ENCODE measurements at places on chromosomes 12 and 14. TPM values are rescaled to one million over a fixed set of nuclear protein-coding genes. Genes with fewer than 3 reads are reported as not detected.

The SERPINA1 gene
- total RNA-seq = 17.8 TPM

The NACA gene
- total RNA-seq = 575 TPM

The CLEC9A gene
- total RNA-seq = 0.26 TPM

The ANKS1B gene
- total RNA-seq = 30.0 TPM

The PLA2G1B gene
- total RNA-seq = 0.91 TPM

The KCNA1 gene
- total RNA-seq = 0.39 TPM

The ACSM4 gene
- not detected for total RNA-seq

The ADCY6 gene
- 89.7 TPM for total RNA-seq

DNA sequence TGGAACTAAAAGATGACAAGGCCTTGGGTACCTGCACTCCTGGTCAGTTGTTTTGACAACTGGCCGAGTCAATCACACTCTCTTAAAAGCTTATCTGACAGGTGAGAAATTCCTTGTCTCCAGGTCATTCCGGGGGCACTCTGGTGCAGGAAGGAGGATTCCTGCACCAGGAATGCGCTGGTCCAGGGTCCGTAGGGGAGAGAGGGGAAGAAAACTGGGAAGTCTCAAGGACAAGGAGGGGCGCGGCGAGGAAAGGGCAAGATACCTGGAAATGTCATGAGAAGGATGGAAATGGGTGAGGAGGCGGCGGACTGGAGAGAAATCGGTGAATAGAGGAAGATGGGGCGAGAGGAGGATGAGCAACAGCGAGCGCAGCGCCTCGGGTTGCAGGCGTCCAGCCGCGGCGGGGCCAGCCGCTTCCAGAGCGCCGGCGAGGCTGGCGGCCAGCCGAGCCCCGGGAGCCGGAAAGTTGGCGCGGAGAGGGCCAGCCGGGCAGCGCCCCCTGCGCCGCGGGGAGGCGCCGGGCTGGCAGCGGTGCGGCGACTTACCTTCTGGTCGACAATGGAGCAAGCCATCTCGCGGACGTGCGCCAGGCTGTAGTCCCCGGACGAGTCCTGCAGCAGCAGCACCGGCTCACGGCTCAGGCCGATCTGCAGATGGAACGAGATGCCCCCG lies 809 bp downstream of the PRKD1 start:
- H3K4me3 ChIP-seq = peak overlapping the region; percentile 99
- no peaks in the 10 kb centered on the region for H3K27me3 ChIP-seq
- DNase-seq = peak; percentile 87

DNA sequence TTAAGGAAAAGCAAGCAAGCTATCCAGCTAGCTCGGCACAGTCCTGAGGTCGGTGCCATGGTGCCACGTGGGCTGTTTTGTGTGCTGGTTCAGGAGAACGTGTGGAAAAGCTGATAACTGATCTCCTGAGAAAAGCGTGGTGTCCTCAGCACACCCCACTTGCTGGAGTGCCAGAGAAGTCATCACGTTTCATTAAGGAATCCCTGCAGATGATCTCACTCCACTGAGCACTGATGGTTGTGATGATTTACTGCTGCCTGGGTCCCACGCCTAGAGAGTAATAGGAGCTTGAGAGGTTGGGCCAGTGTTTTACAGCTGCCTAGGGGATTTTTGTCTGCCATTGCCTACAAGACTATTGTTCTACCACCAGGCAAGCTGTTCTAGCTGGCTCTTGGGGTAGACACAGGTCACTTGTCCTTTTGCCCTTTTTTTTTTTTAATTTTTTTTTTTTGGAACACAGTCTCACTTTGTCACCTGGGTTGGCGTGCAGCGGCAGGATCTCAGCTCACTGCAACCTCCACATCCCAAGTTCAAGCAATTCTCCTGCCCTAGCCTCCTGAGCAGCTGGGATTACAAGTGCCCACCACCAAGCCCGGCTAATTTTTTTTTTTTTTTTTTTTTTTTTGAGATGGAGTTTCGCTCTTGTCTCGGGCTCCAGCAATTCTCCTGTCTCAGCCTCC lies 42.3 kb upstream of the EVL start:
- no peaks in the 10 kb centered on the region for H3K4me1 ChIP-seq
- DNase-seq = no peak
- H3K4me3 ChIP-seq = no peak overlapping the region
- no peak overlapping the region for H3K27ac ChIP-seq
- no peaks in the 10 kb centered on the region for H3K27me3 ChIP-seq

DNA sequence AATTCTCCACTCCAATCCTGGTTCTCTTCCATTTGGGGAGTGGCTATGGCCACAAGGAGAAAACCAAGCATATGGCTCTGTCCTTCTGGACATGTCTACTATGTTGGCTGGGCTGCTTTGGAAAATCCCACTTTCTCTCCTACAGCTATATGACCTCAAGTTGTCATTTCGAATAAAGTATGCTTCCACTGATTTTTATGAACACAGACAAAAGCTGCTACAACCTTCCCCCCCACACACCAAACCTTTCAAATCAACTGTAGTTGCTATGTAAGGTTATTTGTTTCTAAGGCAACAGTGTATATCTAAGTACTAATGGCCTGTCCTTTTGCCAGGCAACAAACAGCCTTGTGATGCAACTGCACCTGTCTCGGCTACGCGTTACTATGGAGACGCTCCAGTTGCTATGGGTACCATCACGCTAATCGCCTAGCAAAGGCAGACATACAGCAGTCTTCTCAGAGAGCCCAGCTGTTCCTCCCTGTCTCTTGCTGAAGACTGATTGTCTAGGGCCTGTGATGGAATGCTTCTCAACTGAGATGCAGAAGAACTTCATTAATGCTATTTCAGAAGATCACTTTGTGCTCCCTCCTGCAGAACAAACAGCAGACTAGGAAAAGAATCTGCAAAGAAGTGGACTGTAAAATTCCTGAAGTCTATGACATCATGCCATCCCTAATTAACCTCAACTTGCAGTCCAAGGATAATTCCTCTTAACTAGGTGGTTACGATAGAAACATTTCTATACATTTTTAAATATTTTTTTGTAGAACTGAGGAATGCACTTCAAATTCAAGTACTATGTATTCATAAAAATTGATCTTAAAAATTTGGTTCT lies 67.6 kb downstream of the FOXN3 start:
- no peak overlapping the region for H3K4me3 ChIP-seq
- no peaks in the 10 kb centered on the region for H3K36me3 ChIP-seq
- DNase-seq = no peak
- H3K4me1 ChIP-seq = peaks cover 5% of the 10 kb centered on the region
- no peak overlapping the region for H3K27ac ChIP-seq
- H3K27me3 ChIP-seq = no peaks in the 10 kb centered on the region

- no peak for DNase-seq
- no peaks in the 10 kb centered on the region for H3K27me3 ChIP-seq
- H3K4me3 ChIP-seq = no peak overlapping the region
- H3K27ac ChIP-seq = no peak overlapping the region
- no peaks in the 10 kb centered on the region for H3K36me3 ChIP-seq
Measured at GRCh38 chr14:100784523-100785337, 41.2 kb upstream of the MEG3 start.

DNA sequence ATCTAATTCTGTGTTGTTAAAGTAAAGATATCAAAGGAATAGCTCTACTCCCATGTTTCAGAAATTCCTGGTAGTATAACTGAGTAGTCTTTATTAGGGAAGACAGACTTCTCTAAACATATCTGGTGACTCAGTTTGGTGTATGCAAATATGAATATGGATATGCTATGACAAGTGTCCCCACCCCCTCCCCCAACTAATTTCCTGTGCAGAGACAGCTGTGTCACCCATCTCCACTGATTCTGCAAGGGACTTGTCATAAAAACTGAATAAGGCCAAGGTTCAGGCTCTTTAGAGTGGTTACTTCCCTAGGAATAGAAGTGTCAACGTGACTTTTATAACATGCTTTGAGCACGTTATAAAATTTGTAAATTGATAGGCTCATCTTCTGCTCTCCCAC lies 429.1 kb downstream of the DAD1 start:
- no peaks in the 10 kb centered on the region for H3K27me3 ChIP-seq
- H3K4me1 ChIP-seq = no peaks in the 10 kb centered on the region
- H3K36me3 ChIP-seq = no peaks in the 10 kb centered on the region
- H3K27ac ChIP-seq = no peak overlapping the region
- no peak overlapping the region for H3K4me3 ChIP-seq

DNA sequence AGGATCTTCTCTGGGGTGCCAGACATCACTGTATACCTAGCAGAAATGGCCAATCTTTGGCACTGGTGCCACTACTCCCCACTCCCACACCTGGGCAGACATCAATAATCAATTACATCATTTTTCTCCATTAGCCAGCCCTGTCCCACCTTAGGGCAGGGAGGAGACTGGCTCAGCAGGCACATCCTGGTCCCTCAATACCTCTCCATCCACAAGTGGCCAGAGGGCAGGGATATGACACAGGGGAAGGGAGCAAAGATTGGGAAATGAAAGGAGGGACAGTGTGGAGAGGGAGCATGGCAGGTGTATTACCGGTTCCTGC lies 10.2 kb downstream of the RAPGEF3 start:
- H3K36me3 ChIP-seq = no peaks in the 10 kb centered on the region
- H3K27me3 ChIP-seq = no peaks in the 10 kb centered on the region
- DNase-seq = no peak
- no peak overlapping the region for H3K27ac ChIP-seq
- no peaks in the 10 kb centered on the region for H3K4me1 ChIP-seq

GRCh38 chr12:79549531-79550271 lies 141.1 kb downstream of the PAWR start:
- no peak overlapping the region for H3K4me3 ChIP-seq
- H3K4me1 ChIP-seq = peaks cover 9% of the 10 kb centered on the region
- no peaks in the 10 kb centered on the region for H3K27me3 ChIP-seq
- DNase-seq = no peak
- peak overlapping the region; percentile 72 for H3K27ac ChIP-seq

GRCh38 chr12:2267703-2268470 lies 215.1 kb downstream of the CACNA1C start:
- H3K4me1 ChIP-seq = peaks cover 10% of the 10 kb centered on the region
- peak overlapping the region; percentile 98 for H3K27ac ChIP-seq
- H3K4me3 ChIP-seq = no peak overlapping the region
- DNase-seq = peak; percentile 79

- H3K4me3 ChIP-seq = no peak overlapping the region
- no peak for DNase-seq
- no peaks in the 10 kb centered on the region for H3K27me3 ChIP-seq
Measured at GRCh38 chr12:48175613-48176416, 7.6 kb upstream of the CCDC184 start.

DNA sequence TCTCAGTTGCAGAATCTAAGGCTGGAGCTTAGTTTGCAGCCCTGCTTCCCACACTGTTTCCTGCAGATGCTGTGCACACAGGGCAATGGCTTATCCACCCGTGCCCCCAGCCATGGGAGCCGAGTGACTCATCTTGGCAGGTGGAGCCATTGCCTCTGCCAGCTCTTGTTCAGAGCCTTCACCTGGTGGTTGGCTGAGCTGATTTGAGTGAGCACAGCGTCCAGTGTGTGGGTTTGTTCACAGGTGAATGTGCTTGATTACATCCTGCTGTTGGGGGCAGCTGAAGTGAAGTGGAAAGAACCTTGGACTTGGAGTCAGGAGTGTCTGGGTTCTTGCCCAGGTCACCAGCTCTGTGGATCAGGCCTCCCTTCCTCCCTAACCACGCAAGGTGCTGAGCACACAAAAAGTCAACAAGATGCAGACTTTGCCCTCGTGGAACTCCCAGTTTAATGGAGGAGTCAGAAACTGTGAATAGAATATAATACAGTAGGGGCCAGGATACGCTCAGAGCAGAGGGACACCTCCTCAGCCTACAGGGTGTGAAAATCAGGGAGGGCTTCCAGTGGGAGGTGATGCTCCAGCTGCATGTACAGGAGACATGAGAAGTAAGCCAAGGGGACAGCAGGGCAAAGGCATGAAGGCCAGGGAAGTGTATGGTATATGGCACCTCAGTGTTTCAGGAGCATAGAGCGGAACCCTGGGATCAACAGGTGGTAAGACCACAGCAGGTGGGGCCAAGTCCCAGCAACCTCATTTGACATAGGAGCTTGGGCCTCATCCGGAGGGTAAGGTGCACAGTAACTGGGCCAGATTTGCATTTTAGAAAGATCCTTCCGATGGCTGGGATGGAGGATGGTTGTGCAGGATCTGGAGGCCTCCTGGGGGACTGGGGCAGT lies 22.8 kb downstream of the JDP2 start:
- H3K36me3 ChIP-seq = no peaks in the 10 kb centered on the region
- H3K4me3 ChIP-seq = no peak overlapping the region
- H3K27ac ChIP-seq = no peak overlapping the region

DNA sequence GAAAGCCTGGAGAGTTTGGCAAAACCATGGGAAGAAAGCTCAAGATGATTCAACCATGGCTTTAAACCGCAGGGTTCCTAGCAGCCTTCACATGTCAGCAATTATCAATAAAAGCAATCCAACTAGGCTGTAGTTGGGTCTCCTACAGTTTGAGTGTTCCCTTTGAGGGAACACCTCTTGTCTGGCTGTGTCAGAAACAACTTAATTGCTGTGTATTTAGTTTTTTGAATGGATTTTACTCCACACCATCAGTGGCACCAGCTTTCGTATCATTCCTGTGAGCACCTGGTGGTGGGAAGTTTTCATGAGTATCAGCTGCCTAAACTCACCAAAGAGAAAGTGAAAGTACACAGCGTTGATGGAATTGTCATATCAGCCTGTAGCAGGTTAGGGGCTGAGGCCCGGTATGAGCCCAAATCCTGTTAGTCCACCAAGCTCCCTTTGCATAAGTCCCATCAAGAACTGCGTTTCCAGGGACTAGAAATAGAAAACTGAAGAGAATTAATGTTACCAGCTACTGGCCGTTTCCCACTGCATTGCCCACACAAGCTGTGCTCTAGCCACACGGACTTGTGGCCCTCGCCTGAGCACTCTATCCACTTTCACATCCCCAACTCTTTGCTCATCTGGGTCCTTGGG lies 10.9 kb upstream of the IL26 start:
- H3K4me1 ChIP-seq = no peaks in the 10 kb centered on the region
- no peaks in the 10 kb centered on the region for H3K27me3 ChIP-seq
- DNase-seq = no peak
- no peak overlapping the region for H3K27ac ChIP-seq
- H3K4me3 ChIP-seq = peak overlapping the region; percentile 0

GRCh38 chr14:101961746-101962502 lies 2.4 kb upstream of the DYNC1H1 start:
- H3K36me3 ChIP-seq = no peaks in the 10 kb centered on the region
- DNase-seq = no peak
- no peak overlapping the region for H3K27ac ChIP-seq

DNA sequence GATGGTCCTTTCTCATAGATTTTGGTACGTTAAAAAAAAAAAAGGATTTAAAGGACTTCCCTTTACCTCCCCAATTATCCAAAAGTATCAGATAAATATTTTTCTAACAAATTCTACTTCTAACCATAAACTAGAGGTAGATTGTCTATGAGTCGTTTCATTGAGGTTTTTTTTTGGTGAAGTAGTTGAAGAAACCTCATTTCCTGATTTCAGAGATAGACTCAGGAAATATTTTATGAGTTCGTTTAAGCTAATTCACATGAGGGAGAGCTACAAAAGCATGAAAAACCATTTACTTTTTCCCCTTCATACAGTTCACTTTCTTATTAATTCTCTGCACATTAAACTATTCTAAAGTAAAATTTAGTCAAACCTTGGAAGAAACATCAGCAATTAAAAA lies 112.5 kb downstream of the RALGAPA1 start:
- H3K4me1 ChIP-seq = no peaks in the 10 kb centered on the region
- no peaks in the 10 kb centered on the region for H3K27me3 ChIP-seq
- no peak overlapping the region for H3K4me3 ChIP-seq
- no peak for DNase-seq
